ENCODE measurements at places on chromosomes 4 and X.

DNA sequence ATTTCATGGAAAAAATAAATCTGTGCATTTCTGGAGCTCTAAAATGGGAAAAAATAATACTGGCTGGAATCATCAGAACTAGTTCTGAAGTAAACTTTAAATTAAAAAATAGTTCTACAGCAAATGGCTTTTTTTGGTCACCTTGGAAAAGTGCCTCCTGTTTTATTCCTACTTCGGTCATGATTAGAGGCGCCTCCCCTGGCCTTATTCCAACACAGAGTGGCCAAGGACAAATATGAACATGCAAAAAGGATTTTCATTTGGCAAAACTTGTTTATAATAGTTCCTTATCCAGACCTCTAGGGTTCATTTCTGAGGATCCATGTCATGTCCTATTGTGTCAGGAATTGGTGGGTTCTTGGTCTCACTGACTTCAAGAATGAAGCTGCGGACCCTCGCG is 11.1 kb upstream of the KLF8 start:
- DNase-seq: no peak

GRCh38 chrX:46791927-46792809 is 33.2 kb upstream of the SLC9A7 start:
- no peak for DNase-seq

DNA sequence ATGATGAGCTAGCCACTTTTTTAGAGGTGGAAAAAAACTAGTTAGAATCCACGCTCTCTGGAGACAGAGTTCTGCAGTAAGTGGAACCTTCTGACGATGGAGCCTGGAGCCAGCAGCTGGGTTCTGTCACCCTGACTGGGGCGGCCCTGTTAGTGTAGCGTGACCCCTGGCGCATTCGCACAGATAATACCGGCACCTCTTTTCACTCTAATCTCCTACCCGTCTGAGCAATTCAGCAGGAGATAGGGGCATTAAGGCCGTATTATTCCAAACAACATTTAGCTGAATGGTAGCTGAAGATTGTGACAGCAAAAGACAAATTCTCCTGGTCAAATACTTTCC is 292.6 kb downstream of the FBXO8 start:
- DNase-seq: no peak

DNA sequence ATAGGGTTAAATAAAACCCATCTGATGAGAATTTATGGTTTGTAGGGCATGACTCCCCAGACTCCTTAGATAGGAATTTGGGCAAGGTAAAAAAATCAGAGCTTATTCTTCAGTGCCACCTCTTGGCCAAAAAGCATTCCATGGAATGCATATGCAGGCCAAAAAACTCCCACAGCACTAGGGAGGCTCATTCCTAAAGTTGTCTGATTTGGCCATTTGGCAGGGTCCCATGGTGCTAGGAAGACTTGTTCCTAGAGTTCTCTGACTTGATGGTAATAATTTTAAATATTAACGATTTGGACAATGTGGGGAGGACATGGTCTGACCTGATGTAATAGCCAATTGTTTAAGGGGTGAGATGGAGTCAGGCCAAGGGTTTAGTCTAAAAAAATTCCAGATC is 93.0 kb downstream of the SPIN4 start:
- DNase-seq: no peak

Data from AG04450 (cell line).